ENCODE measurements at places on chromosomes 4 and X. TPM values are rescaled to one million over a fixed set of nuclear protein-coding genes. Genes with fewer than 3 reads are reported as not detected.

DNA sequence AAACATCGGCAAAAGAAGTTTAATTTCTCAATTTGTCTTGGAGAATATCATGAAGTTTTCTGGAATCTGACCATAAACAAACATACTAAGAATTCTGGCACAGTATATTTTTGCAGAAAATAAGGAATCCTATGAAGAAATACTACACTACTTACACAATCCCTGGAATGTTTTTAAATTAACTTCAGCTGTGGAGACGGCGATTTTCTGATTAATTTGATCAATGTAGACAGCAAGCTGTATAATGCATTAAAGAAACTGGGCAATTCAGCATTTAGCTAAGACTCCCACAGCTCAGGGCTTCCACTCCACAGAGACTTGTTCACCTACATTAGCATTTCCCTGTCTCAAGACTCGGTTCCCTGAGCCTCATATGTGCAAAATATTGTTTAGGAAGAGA, 12.2 kb downstream of the EGFL6 start:
- no peak for DNase-seq

- DNase-seq, result no peak
Observed at GRCh38 chr4:154029171-154029570, 240.3 kb upstream of the SFRP2 start.

DNA sequence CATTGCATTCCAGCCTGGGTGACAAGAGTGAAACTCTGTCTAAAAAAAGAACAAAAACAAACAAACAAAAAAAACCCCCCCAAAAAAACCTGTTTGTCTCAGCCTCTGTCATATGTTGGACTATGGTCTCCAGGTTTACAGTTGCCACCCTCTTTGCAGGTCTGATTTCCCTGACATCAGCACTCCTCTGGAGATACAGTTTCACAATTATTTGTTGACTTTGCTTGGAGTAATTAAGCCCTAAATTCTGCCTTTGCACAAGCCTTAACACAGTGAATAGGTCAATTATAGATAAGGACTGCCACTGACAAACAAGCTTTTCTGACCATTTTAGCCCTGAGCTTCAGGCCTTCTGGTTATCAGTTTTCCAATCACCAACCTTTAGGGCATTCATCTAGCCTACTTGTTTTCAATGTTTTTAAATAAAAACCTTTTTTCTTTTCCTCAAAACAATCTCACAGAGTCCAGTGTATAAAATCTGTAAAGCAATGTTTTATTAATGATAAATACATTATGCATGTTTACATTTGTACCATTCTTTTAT, 20.4 kb upstream of the MAPK10 start:
- no peak for DNase-seq

DNA sequence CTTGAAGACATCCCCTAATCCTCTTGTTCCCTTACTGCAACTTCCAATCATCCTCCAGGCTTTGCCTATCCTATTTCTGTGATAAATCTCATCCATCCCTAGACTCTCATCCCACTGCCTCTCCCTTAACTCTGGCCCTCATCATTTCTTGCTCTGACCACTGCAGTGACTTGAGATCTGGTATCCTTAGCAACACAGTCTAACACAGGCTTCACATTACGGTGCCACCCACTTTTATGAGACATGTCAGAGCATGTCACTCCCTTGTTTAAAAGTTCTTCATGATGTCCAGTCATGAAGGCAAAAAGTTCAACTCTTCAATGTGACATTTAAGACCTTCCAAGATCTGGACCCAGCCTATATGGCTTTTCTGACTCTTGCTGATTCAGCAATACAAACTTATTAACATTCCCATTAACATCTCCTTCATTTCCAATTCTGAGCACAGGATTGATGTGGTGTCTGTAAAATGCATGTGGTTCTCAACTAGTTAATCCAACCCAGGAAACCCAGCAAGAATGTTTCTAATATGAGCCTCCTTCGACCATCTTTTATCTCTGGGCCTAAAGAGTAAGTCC, 64.0 kb downstream of the OR13H1 start:
- no peak for DNase-seq

DNA sequence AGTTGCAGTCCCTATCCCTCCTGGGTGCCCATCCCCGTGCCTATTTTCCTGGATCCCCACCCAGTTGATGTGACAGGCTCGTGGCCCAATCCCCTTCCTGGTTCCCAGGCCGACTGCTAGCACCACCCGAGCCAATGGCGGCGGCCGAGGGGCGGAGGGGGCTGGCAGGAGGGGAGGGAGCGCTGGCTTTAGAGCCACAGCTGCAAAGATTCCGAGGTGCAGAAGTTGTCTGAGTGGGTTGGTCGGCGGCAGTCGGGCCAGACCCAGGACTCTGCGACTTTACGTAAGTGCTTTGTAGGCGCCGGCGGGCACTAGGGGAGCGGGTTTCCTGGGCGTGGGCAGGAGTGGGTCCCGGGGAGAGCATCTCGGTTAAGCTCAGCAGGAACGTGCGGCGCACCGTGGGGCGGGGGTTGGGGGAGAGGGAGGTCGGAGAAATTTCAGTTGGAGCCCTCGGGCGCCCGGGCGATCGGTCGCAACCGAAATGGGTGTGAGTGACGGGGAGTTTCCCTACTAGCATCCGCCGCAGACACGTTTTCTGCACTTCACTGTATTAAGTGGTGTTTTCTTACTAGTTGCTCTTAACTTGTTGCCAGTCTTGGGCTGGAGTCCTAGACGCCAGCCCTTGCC, at the start of gene PLS3:
PLS3 (plus strand) TSS at position 197 of the 627 bp plus-strand sequence. CDS start 49,077 bp downstream, outside the sequence.
- DNase-seq, result no peak

DNA sequence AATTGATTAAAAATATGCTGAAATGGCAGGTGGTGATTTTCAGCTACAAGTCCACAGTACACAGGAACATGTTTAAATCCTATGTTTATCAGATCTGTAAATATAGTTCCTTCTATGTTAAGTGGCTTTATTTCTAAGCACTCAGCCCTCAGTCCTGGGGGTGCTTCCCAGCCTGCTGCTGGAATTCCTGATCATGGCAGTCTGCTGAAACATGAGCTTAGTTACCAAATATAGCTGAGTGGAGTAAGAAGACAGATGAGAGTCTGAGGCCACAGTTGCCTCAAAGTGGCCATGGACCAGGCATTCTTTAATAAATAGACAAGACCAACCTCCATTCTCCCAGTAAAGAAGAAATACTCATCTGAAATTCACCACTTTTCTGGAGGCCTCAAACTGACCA, 17.1 kb upstream of the DDX60 start:
- DNase-seq, result peak; percentile 6

DNA sequence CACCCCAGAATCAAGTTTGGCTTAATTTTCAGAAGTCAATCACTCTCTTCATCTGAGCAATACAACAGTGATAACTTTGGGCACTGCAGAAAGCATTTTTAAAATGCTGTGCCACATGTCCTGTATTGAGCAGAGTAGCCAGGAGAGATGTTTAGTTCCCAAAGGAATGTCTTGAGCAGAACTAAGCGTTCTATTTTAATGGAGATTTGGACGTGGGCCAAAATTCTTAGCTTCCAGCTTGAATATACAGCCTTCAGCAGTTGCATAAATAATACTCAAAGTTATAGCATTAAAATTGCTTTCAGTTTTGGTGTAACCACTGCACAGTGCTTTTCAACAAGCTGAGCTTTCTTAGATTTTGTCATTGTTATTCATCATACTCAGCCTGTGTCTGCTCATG, 679.2 kb downstream of the NLGN4X start:
- no peak for DNase-seq

DNA sequence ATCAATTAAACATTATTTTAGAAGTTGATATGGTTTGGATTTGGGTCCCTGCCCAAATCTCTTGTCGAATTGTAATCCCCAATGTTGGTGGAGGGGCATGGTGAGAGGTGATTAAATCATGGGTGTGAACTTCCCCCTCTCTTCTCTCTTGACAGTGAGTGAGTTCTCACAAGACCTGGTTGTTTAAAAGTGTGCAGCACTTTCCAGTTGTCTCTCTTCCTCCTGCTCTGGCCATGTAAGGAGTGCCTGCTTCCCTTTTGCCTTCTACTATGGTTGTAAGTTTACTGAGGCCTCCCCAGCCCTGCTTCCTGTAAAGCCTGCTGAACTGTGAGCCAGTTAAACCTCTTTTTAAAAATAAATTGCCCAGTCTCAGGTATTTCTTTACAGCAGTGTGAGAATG, 141.4 kb downstream of the GALNTL6 start:
- DNase-seq, result peak; percentile 62

DNA sequence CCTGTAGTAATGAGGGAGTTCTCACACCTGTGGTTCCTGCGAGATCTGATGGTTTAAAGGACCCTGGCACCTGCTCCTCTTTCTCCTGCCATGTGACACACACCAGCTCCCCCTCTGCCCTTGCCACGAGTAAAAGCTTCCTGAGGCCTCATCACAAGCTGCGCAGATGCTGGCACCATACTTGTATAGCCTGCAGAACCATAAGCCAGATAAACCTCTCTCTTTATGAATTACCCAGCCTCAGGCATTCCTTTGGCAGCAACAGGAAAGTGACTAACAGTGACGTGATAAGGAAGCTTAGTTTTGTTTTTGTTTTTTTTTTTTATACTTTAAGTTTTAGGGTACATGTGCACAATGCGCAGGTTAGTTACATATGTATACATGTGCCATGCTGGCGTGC, 130.9 kb downstream of the AFAP1 start:
- peak; percentile 55 for DNase-seq

DNA sequence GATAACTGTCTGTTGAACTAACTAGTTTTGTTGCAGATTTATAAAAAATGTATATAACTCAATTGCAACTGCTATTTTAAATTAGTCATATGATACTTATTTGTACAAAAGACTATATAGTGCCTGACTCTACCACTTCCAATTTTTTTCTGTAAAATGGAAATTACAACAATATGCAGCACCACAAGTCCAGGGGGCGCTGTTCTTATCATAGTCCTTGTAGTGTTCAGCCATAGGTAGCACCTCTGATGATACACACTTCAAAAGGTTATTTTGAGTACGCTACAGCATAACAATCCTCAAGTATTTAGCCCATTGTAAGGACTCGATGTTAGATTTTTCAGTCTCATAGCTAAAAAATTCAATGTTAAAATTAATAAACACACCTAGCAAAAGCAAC, 174.9 kb downstream of the CORIN start:
- DNase-seq, result peak; percentile 7

- DNase-seq, result peak; percentile 48
Observed at GRCh38 chrX:54042609-54043021, 1.7 kb downstream of the PHF8 start.

DNA sequence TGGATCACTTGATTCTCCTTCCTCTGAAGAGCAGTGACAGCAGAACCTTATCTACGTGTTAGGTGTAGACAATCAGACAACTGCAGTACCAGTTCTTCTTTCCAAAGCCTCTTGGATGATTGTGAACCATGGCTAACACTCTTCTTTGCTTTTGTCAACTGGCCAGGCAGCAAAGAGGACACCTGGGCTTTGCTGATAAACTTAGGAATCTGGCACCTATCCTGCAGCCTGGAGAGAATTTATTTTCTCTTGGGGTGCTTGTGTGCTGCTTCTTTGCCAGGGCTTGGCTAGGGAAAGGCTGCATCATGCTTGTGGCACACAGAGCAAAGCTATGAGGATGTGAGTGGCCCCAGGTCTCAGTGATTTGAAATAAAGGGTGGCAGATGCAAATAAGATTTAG, 77.4 kb downstream of the ANAPC4 start:
- DNase-seq, result no peak

GRCh38 chr4:105527081-105527480, 25.3 kb upstream of the ARHGEF38 start:
- DNase-seq, result no peak

- DNase-seq, result no peak
Observed at GRCh38 chr4:168317621-168318020, 931 bp downstream of the DDX60 start.

- DNase-seq, result peak; percentile 3
Observed at GRCh38 chrX:78333521-78333920, 6.1 kb upstream of the CYSLTR1 start.

GRCh38 chr4:111556141-111556781, 589.0 kb upstream of the FAM241A start:
- no peak for DNase-seq

GRCh38 chr4:169282429-169283113, 11.8 kb upstream of the SH3RF1 start:
- peak; percentile 36 for DNase-seq

- no peak for DNase-seq
Observed at GRCh38 chrX:124230655-124231450, 101.6 kb upstream of the TEX13D start.

GRCh38 chrX:10615931-10616774, 4.2 kb downstream of the MID1 start:
- peak; percentile 68 for DNase-seq

DNA sequence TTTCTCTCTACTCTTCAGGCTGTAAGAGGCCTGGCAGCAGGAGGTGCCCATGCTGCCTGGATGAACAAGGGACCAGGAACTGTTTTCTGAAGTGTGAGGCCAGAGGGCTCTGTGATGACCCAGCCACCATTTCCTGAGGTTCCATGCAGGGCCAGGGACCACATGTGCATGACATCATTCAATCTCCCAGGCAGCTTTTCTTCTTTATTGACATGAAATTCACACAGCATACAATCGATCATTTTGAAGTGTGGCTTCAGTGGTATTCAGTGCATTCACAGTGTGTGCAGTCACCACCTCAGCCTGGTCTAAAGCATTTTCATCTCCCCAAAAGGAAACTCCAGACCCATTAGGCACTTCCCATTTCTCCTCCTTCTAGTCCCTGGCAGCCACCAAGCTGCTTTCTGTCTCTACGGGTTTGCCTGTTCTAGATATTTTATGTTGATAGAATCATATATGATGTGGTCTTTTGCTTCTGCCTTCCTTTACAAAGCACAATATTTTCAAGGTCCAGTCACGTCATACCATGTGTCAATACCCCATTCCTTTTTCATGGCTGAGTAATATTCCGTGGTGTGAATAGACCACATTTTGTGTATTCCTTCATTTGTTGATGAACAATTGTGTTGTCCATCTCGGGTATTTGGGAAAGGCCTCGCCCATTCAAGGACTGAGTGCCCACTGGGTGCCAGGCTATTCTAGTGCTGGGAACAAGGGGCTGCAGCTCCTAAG, 93.1 kb downstream of the PSAPL1 start:
- DNase-seq, result peak; percentile 53

DNA sequence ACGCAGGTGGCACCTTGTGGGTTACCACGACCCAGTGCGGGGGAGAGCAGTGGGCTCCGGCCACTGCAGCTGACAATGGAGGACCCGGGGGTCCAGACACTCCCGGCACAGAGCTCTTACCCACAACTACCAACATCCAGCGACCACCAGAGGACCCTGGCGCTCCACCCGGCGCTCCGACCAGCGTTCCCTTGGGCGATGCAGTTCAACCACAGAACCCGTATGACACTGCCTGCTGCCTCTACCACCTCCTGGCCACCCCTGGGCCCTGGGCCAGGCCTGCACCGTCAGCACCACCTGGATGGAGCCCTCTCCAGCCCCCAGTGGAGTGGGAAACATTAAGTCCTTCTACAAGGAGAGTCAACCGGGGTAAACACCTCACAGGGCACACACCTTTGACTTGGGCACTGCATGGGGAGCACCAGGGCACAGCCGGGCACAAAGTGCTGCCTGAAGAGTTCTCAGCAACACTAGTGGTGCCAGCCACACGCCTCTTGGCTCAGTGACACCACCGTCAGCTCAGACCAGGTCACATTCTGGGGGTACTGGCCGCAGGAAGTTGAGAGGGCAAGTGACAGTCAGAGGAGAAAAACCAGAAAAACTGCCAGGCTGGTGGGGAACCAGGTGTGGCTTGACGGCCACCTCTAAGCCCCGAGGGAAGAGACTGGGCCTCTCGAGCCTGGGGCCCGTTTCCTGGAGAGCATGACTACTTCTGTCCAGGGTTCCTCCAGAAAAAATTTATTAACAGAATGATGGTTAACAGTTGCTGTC, 2.6 kb downstream of the CTBP1 start:
- DNase-seq, result no peak

- DNase-seq, result no peak
Observed at GRCh38 chr4:63214076-63214475, 1195.2 kb downstream of the TECRL start.

- no peak for DNase-seq
Observed at GRCh38 chr4:128357286-128357685, 69.7 kb upstream of the PGRMC2 start.

Gene PRRG3
- total RNA-seq, result not detected

Gene CXCL10
- total RNA-seq, result 0.35 TPM

Measured in renal cortical epithelial cell (primary cell).